ENCODE measurements at places on chromosomes 16 and 17. TPM values are rescaled to one million over a fixed set of nuclear protein-coding genes. Genes with fewer than 3 reads are reported as not detected.

Gene ZNF629
- total RNA-seq, result 0.69 TPM

Gene ACSM2B
- total RNA-seq, result 0.13 TPM

Gene YBX2
- total RNA-seq, result not detected

Gene PRR35
- not detected for total RNA-seq

- DNase-seq, result no peak
Measured at GRCh38 chr16:2163211-2163881, 7.8 kb downstream of the TRAF7 start.

- no peak for DNase-seq
Measured at GRCh38 chr17:32588982-32589381, 102.2 kb downstream of the CDK5R1 start.

DNA sequence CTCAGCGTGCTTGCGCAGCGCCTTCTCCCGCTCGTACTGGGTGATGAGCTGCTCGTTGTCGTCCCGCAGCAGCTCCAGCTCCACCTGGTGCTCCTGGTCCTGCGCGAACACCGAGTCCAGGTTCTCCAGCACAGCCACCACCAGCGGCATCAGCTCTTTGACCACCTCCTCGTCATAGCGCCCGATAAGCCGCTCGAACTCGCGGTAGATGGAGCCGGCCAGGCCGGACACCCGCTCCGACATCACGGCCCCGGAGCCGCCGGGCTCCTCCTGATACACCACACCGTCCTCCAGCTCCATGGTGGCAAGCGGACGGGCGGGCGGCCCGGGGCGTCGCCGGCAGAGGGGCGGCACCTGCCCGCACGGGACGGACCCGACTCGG lies 320 bp downstream of the SPAG9 start:
- no peak for DNase-seq

GRCh38 chr16:12678983-12679382 lies 124.7 kb downstream of the CPPED1 start:
- no peak for DNase-seq

DNA sequence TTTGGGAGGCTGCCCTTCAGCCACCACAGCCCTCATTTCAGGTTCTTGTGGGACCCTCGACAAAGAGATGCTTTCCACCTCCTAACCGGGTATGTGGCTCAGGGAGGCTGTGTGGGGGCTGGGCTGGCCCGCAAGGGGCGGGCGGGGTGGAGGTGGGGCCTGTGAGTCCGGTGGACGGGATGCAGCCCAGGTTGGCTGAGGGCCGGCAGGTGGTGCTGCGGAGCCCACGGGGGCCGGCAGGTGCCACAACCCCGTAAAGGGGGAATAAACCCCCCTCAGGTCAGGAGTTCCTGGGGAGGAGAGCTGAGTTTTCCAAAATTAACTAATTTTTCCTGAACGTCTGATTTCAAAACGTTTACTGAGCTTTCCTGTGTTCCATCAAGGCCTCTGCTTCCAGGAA lies 4.9 kb upstream of the CIAO3 start:
- DNase-seq, result no peak

- DNase-seq, result no peak
Measured at GRCh38 chr16:57022445-57022844, 33.1 kb downstream of the NLRC5 start.

- no peak for DNase-seq
Measured at GRCh38 chr17:45006927-45007461, 38.9 kb upstream of the C1QL1 start.

DNA sequence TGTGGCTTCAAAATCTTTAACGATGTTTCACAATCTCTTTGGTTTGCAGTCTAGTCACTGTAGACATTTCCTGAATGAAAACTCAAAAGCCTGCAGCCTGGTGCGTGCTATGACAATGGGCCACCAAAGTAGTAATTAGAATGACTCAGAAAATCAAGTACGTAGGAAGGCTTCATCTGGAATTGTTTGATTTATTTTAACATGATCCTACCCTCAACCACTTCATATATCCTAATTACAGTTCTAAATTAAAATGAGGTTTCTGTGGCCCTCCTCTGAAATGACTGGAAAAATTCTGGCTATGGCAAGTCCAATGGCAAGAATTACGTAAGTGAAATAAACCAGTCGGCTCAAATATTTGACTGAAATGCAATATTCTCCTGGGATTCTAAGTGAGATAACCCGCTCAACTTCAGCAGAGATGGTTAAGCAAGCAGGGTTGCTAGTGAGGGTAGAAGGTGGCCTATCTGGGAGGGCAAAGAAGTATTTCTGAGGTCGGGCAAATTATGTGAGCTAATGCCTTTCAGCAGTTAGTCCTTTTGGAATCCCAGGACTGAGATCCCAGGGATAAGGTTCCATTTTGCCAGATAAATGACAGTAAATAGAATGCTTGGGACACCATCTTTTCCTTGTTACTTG lies 145.6 kb upstream of the MYOCD start:
- no peak for DNase-seq

- DNase-seq, result no peak
Measured at GRCh38 chr16:64304396-64304795, 817.5 kb downstream of the CDH11 start.

GRCh38 chr16:50906454-50906853 lies 164.6 kb downstream of the CYLD start:
- DNase-seq, result no peak

DNA sequence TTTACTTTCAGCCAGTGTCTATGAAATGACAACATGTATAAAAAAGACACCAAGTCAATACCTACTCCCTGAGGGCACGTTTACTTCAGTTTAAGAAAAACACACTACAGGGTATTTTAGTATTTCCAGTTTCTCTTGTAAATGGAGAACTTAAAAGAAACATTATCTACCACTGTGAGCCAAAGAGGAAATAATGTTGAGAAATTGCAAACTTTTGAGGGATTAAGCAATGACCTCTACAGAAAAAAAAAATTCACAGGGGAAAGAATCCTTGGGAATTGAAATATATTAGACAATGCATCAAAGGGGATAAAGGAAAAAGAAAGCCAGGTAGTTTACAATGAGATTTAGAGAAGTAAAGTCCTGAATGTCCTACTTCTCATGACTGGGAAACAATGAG lies 126.0 kb downstream of the KCNJ2 start:
- DNase-seq, result no peak

DNA sequence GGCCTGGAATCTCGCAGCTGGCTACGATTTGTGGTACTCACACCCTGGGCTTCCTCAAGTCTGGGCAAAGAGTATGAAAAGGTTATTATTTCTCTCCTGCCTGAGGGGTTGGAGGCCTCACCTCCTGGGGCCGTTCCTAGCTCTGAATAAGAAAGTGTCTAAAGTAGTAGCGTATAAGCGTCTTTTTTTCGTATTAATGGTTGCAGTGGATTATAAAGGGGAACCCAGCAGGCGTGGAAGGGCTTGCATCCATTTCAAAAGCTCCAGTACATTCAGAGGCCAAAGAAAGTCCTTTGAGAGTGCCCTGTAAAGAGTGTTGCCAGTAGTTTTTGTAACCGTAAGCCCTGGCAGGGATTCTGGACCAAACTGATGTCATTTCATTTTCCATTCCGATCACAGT lies 72.2 kb upstream of the MPHOSPH6 start:
- DNase-seq, result no peak

DNA sequence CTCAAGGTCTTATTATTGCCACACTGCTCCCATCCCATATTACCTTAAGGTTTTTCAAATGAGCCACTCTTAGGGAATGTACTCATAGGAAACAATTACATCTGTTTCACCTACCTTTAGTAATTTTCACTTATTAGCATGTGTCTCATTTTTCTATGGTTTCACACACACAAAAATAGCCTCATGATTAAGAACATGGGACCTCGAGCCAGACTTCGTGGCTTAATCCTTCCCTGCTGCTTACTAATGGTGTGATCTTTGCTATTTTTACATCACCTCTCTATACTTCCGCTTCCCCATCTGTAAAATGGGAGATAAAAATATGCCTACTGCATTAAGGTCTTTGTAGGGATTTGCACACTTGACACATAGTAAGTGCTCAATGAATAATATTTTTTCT lies 38.5 kb downstream of the OTOA start:
- DNase-seq, result no peak

DNA sequence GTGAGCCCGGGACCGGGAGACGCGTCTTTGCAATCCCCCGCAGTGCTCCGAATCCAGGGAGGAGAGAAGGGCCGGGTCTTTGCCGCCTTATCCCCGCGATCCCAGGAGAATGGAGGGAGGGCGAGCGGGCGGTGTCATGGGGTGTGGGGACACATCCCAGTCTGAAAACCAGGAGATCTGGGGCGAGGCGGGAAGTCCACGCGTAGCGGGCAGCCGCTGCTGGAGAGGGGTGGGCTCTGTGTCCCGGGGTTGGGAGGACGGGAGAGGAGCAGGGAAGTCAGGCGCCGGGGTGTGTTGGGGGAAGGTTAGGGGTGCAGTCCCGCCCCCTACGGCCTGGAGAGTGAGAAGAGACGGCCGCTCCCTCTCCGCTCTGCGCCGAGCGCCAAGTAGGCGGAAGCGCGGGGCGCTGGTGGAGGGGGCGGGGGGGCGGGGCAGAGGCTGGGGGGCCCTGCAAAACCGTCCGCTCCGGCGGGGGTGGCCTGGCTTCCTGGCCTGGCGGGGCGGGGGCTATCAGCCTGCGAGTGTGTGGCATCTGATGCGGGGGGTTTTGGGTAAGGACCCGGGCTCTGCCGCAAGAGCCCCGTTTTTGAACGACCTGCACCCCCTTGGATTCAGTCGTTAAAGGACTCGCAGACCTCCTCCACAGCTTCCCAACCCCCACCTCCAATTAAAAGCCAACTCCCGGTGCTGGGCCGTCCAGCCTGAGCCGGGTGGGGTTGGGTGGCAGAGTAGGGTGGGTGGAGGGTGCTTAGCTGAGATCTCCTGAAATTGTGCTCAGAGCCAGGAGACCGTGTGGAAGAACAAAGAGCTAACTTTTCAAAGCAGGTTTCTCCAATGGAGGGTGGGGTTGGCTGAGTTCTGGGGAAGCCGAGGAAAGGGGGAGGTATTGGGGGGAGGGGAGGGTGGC lies 654 bp downstream of the LASP1 start:
- DNase-seq, result no peak

DNA sequence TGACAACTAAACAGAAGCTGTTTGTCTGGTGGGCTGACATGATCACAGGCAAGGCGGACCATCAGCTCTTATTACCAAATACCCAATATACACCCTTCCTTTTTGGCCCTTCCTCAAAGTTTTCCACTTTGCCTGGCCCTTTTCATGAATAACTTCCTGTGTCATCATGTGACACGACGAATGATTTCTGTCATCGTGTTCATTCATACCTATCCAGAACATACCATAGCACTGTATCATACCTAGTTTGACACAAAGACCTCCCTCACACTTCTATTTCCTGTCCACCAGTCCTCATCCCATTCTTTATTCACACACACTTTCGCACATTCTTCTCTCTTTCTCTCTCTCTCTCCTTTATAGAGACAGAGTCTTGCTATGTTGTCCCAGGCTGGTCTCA lies 131.8 kb downstream of the STX8 start:
- DNase-seq, result no peak

GRCh38 chr17:76843703-76844484 lies 24.3 kb upstream of the MGAT5B start:
- no peak for DNase-seq

- DNase-seq, result peak; percentile 12
Measured at GRCh38 chr17:77957235-77957856, 1.2 kb upstream of the TNRC6C start.

DNA sequence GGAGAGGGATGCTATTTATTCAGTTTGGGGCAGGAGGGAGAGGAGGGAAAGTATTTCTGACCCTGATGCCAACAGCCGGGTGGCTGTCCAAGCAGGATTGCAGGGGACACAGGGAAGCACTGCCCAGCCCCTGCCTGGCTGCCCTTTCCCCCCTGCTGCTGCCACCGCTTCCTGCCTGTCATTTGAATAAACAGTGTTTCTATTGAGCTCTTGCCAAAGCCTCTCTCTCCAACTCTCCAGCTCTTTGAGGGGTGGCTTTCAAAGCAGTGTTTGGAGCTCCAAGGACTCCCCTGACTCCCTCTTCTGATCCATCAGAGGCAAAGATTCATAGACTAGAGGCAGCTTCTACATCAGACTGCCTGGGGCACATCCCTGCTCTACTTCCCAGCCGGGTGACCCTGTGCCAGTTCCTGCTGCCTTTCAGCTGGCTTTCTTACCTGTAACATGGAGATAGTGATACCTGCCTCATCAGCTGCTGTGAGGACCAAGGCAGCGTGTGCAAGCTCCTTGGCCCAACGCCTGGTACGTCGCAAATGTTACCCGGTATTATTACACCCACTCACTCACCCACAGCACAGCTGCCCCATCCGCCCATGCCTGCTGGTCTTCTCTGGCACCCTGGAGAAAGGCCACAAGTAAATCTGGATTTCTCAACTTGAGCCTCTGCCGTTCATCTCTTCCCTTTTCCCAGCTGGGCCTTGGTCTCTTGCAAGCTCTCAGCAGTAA lies 9.5 kb downstream of the PROCA1 start:
- no peak for DNase-seq

DNA sequence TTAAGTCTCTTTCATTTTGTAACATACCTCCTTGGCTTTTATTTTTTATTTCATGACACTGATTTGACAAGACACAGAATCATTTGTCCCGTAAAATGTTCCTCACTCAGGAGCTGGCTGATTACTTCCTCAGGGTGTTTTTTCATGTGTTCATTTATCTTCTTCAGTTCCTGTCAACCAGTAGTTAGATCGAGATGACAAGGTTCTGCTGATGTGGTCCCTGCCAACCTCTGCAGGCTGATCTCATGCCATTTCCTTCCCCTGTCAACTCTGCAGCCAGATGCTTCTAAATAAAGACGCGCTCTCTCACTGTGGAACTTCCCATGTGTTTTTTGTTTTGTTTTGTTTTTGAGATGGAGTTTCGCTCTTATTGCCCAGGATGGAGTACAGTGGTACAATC lies 8.1 kb upstream of the CXCL16 start:
- DNase-seq, result no peak

DNA sequence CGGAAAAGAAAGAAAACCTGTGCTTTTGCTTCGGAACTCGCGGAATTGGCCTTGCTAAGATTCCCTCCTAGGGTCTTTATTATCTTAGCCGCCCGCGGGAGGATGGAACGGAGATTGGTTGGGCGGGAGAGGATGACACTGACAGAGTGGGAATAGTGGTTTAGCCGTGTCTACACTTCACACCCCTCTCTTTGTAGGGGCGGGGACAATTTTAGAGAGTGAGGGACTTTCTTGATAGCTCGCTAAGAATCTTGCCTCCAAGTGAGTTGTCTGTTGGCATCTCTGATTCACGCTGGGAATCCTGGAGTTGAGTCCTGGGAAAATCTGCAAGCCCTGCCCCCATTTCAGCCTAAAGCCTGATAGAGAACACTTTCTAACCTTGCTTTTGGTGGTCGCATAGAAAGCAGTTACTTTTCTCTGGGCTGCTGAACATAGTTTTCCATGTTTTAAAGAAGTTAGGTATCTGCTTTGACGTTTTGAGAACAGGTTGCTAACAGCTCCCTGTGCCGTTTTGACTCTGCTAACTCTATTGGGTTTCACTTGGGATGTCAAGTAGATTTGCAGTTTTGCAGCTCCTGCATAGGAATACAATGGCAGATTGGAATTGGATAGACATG lies 697 bp downstream of the NOL11 start:
- no peak for DNase-seq

- no peak for DNase-seq
Measured at GRCh38 chr17:62950067-62950466, 16.0 kb upstream of the TANC2 start.

Measured in GM12878 (cell line).